HT-29 (cell line): ENCODE measurements at places on chromosomes 3 and 15. TPM values are rescaled to one million over a fixed set of nuclear protein-coding genes. Genes with fewer than 3 reads are reported as not detected.

The GRK7 gene
- 0.03 TPM in 1 of 2 replicates, not detected in the other for total RNA-seq

- DNase-seq: peak; percentile 70
These were observed 738.4 kb upstream of the ALCAM start for GRCh38 chr3:104628185-104628789.

The ADPRH gene
- total RNA-seq: 0.65 and 1.0 TPM in 2 replicates

DNA sequence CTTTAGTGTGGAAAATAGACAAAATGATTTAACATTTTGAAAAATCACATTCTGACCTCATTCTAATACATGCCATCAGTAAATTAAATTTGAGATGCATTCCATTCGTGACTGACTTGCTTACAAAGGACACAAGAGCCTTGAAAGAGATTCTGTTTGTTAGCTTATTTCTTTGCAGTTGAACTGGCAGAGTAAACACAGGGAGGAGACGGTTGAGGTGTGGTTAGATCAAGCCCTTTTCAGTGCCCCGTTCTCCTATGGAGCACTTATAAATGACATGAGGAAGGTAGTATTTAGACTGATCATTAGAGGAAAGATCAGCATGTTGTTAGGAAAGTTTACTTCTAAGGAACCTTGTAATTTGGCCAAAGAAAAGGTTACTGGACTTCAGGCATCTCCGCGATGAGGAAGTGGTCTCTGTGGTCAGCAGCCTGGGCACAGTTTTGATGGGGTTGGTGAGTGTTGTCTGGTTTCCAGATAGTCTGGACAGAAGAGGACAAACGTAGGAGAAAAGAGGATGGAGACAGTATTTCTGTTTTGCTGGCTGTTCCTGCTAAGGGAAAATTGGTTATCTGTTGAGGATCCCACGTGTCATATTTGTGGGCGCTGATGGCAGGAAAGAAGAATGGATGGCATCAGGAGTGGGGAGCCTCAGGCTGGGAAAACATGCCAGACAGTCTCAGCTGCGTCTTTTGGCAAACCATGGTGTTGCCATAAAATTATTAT is 328.9 kb upstream of the TBL1XR1 start:
- no peak for DNase-seq

DNA sequence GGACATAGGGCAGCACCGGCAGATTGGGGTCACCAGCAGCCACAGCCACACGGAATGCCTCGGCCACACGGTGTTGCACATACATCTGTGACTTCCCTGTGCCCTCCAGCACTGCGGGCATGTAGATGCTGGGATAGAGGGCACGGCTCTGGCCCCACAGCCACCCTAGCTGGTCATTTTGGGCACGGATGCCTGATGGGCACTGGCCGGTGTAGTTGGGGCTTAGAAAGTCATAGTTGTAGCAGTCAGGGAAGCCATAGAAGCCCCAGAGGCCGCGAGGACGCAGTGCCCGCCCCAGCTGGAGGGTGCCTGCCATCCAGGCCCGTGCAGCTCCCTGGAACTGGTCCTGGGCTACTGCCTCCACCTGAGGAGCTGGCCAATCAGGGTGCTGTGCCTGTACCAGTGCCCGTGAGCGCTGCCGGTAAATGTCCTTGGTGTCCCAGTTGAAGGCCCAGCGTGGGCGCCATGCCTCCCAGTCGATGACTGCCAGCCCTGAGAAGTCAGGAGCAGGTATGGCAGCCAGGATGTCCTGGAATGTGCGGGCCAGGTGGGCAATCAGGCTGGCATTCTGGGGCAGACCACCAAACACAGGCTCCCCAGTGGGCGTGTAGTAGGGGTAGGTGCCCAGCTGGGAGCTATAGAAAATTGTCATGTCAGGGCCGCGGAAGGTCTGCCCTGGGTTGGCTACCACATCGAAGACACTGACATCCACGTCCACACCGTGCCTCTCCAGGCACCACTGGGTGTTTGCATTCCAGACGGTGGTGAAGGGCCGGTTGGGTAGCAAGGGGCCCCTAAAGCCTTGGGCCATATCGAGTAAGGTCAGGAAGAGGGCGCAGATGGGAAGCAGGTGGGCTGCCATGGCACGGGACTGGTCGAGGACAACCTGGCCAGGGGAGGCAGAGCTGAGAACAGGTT is 1.0 kb downstream of the HYAL1 start:
- DNase-seq: no peak

The ZNF385D gene
- not detected in 2 replicates for total RNA-seq
